ENCODE measurements at places on chromosomes 16 and 17. TPM values are rescaled to one million over a fixed set of nuclear protein-coding genes. Genes with fewer than 3 reads are reported as not detected.
A peak's percentile ranks its signal among the peaks of the same experiment; 100 is the strongest.

- H3K36me3 ChIP-seq, result no peaks in the 10 kb centered on the region
- H3K4me1 ChIP-seq, result peaks cover 64% of the 10 kb centered on the region
- H3K27ac ChIP-seq, result no peak overlapping the region
- H3K4me3 ChIP-seq, result no peak overlapping the region
- no peak for DNase-seq
- H3K27me3 ChIP-seq, result no peaks in the 10 kb centered on the region
Measured at GRCh38 chr16:84726669-84727467, 27.1 kb downstream of the USP10 start.

DNA sequence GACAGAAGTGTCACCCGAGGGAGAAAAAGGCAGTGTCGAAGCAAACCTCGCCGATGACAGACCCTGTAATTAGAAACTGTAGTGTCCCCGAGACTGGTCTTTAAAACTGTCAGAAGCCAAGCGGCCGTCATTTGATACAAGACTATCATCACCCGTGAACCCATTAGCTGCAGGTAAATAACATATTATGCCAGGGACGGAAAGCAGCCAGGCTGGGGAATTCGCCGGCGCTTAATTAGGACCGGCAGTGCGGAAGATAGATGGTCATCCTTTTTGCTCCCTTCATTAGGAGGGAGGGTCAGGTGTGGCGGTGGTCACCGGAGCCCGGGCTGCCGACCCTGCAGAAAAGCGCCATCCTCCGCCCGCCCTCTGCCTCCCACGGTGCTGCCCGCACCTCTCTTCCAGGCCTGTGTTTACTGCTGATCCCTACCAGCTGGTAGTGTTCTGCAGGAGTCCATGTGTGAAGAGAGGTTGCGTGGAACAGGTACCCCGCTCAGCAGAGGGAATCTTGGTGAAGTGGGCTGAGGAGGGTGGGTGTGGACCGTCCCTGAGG, 109.4 kb upstream of the GSE1 start:
- H3K4me1 ChIP-seq, result peaks cover 7% of the 10 kb centered on the region
- H3K27ac ChIP-seq, result no peak overlapping the region
- no peaks in the 10 kb centered on the region for H3K36me3 ChIP-seq
- H3K4me3 ChIP-seq, result no peak overlapping the region
- no peak for DNase-seq

GRCh38 chr17:9512323-9513168, 63.1 kb downstream of the STX8 start:
- DNase-seq, result no peak
- no peaks in the 10 kb centered on the region for H3K4me1 ChIP-seq
- no peaks in the 10 kb centered on the region for H3K36me3 ChIP-seq
- H3K27ac ChIP-seq, result no peak overlapping the region

DNA sequence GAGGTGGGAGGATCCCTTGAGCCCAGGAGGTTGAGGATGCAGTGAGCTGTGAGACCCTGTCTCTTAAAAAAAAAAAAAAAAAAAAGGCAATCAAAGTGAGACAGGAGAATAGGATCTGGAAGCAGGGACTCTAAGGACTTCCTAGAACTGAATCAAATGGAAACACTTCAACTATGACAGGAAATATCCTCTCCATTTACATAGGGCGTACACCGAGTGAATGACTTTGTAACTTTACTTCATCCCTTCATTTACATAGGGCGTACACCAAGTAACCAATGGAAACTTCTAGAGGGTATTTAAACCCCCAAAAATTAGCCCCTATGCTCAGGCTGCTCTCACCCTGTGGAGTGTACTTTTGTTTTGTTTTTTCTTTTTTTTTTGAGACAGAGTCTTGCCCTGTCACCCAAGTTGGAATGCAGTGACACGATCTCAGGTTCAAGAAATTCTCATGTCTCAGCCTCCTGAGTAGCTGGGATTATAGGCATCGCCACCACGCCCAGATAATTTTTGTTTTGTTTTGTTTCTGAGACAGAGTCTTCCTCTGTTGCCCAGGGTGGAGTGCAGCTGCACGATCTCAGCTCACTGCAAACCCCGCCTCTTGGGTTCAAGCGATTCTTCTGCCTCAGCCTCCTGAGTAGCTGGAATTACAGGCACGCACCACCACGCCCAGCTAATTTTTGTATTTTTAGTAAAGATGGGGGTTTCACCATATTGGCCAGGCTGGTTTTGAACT, 9.6 kb upstream of the PRPSAP1 start:
- H3K27ac ChIP-seq, result peak overlapping the region; percentile 31
- H3K36me3 ChIP-seq, result no peaks in the 10 kb centered on the region
- no peak for DNase-seq
- peaks cover 7% of the 10 kb centered on the region for H3K4me1 ChIP-seq
- H3K27me3 ChIP-seq, result no peaks in the 10 kb centered on the region

Gene CCT6B
- polyA plus RNA-seq, result 0.88 TPM

Gene SLC47A2
- not detected for polyA plus RNA-seq

Gene CNTNAP4
- polyA plus RNA-seq, result not detected

Gene ASGR1
- polyA plus RNA-seq, result 0.64 TPM

Data from heart left ventricle (tissue), 16 donors.